NCI-H1694 treated with DMSO at 0.1 percent for 48 hours (cell line): ENCODE measurements at places on chromosomes 7 and 10.

DNA sequence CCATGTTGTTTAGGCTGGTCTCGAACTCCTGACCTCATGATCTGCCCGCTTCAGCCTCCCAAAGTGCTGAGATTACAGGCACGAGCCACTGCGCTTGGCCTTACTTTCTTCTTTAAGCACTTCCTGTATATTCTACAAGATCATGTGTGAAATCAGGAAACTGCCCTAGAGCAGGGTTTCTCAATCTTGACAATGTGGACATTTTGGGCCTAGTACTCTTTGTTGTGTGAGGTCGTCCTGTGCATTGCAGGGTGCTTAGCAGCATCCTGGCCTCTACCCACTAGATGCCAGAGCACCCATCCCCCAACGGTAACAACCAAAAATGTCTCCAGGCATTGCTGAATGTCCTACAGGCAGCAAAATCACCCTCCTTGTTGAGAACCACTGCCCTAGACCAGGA lies 24.7 kb downstream of the RRP12 start:
- peak; percentile 3 for DNase-seq

DNA sequence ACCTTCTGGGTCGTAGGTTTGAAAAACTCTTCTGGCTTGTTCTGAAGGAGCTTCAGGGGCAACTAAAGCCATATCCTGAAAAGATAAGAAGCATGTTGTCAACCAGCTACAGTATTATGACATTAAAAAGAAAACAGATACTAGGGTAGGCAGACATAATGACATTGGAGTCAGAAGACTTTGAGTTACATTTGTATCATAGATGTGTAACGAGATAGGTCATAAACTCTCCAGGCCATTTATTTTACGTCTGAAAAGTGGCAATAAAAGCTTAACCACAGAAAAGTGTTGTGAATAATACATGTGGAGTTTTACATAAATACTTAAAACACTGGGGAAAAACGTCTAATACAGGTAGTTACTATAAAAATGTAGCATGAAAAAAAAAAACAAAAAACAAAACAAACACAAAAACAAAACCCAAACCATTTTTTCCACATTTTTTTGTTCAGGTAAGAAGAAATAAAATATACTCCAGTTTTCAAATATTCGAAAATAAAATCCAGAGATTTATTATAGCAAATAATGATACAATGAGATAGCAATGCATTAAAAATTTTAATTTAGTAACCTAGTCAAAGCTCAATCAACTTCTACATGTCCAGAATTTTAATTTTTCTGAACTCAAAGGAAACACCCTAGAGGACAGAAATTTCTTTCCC lies 64.1 kb downstream of the MINDY3 start:
- no peak for DNase-seq

- peak; percentile 97 for DNase-seq
Measured at GRCh38 chr7:5478568-5479430, 55.2 kb upstream of the TNRC18 start.

DNA sequence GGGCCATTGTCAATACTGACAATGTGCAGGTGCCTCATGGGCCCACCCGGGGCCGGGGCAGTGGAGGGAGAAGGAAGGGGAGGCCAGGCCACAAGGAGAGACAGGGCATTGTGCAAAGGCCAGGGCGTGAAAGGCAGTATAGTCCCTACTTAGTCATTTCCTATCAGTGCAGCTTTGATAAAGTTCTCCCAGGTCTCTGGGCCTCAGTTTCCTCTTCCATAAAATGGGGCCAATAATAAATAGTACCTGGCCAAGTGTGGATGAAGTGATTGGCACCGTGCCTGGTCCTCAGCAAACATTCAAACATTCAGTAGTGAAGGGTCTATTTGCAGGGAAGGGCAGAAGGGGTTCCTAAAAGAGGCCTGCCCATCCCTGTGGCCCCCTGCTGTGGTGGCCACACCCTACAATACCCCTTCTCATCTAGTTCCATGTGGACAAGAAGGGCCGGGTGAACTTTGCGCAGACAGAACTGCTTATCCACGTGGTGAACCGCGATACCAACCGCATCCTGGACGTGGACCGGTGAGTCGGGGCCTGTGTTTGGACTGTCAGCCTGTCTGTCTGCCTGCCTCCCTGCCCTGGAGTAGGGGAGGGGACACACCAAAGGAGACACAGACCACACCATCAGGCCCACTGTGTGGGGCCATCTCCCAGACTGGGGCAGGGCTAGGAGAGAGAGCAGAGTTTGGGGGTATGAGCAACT lies 36.9 kb upstream of the VSIR start:
- no peak for DNase-seq

- DNase-seq, result no peak
Measured at GRCh38 chr7:46999866-47000265, 582.0 kb downstream of the TNS3 start.

- DNase-seq, result no peak
Measured at GRCh38 chr7:143299346-143299745, 11.2 kb downstream of the CASP2 start.

GRCh38 chr10:22369434-22370072 lies 24.3 kb downstream of the SPAG6 start:
- no peak for DNase-seq

- no peak for DNase-seq
Measured at GRCh38 chr7:46459942-46460341, 538.9 kb upstream of the IGFBP3 start.

GRCh38 chr7:132557489-132558044 lies 18.7 kb downstream of the PLXNA4 start:
- peak; percentile 9 for DNase-seq

DNA sequence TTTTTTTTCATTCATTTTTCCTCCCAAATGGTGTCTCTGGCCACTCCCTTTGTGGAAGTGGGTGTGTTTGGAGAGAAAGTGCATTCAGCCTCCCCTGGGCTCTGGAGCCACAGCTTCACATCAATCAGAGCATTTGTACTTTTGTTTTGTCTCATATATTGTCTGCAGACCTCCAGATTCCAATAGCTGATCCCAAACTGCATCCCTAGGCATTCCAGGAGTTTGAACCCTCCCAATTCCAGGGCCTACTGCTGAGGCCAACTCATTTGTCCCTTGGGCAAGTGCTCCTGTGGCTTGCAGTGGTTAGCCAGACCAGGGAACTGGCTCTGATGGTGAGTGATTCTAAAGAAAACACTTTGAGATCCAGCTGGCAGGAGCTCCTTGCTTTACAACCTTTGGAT lies 163.3 kb downstream of the IPMK start:
- no peak for DNase-seq

GRCh38 chr7:158702944-158703343 lies 1.7 kb downstream of the NCAPG2 start:
- no peak for DNase-seq

GRCh38 chr10:69242040-69242851 lies 22.1 kb downstream of the HKDC1 start:
- no peak for DNase-seq

GRCh38 chr7:139131601-139132041 lies 22.1 kb upstream of the ZC3HAV1 start:
- no peak for DNase-seq

- no peak for DNase-seq
Measured at GRCh38 chr10:122034149-122034756, 45.3 kb downstream of the TACC2 start.
